ENCODE measurements at places on chromosomes 1 and 21.

GRCh38 chr1:110084227-110085078, 14.0 kb upstream of the ALX3 start:
- peak; percentile 19 for DNase-seq

DNA sequence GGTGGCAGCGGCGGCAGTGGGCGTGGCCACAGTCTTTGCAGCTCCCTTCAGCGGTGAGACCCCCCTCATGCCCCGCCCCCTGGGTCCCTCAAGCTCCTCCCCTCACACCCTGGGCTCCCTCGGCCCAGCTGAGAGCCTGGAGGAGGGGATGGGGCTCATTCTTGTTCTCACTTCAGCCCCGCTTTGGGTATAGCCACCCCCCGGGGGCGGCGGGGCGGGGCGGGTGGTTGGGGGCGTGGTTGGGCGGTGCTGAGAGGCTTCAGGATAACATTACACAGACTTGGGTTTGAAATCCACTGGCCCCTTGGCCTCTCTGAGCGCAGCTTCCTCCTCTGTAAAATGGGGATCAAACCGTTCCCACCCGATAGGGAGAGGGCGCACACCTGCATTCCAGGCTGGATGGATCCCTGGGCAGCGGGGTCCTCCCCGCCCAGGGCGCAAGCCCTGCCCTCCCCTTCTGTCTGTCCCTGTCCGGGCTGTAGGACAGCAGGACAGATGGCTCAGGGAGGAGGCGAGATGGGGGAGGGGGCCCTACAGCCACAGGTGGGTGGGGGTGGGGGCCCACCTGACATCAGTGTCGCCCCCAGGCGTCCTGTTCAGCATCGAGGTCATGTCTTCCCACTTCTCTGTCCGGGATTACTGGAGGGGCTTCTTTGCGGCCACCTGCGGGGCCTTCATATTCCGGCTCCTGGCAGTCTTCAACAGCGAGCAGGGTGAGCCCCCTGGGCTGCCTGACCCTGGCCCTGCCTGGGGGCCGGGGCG, 5.1 kb downstream of the CLCNKA start:
- DNase-seq, result no peak

GRCh38 chr1:5141750-5142149, 487.3 kb downstream of the AJAP1 start:
- DNase-seq, result no peak

- peak; percentile 83 for DNase-seq
Measured at GRCh38 chr1:33763406-33763805, 100.5 kb upstream of the HMGB4 start.

- peak; percentile 35 for DNase-seq
Measured at GRCh38 chr21:43716376-43717165, 2.4 kb upstream of the PDXK start.

DNA sequence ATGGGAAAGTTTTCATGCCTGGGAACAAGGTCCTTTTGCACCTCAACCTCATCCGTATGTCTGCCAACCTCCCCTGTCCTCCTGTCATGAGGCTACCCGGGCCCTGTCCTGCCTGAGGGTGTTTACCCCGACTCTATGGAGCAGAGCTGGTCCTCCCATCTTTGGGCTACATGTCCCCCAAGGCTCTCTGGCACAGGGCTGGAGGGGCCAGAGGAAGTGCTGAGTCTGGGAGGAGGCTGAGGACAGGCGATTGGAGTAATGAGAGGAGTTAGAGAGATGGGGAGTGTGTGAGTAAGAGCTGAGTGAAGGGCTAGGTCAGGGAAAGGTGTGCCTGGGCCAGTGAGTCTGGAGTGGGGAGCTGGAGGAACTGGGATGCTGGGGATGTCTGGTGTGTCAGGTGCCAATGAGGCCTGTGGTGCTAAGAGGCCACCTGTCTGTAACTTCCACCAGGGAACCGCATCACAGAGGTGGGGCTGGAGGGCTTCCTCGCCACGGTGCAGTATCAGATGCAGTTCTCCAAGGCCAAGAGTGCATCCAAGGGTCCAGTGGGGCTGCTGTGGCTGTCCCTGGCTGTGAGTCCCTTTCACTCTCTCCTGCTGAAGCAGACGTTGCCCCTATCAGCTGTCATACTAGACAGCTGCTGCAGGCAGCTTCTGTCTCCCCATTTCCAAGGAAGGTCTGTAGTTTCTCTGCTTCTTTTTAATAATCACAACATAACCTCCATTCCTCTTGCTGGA, 11.7 kb downstream of the LRRC71 start:
- no peak for DNase-seq

DNA sequence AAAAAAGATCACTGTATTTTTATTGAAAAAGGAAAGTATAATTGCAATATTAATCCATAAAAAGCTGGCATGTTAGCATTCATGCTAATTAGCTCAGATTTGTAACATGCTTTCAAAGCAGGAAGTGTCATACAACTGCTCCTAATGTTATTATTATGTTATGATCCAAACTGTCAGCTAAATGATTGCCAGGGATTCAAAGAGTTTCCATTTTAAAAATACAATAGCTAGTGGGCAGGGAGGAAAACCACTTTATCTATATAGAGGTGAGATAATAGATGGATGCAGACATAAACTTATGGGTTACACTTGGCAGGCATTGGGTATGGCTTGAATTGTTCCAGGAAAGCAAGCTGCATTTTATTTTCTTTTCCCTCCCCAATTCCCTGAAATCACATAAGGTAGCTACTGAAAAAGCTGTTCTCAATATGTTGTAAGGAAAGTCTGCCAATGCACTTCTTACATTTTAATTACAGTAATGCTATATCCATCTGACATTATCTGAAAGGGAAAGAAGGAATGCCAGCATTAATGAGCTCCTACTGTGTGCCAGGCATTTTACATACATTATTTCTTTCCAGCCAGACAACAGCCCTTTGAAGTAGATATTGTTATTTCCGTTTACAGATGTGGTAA, 9.8 kb upstream of the MYSM1 start:
- no peak for DNase-seq

DNA sequence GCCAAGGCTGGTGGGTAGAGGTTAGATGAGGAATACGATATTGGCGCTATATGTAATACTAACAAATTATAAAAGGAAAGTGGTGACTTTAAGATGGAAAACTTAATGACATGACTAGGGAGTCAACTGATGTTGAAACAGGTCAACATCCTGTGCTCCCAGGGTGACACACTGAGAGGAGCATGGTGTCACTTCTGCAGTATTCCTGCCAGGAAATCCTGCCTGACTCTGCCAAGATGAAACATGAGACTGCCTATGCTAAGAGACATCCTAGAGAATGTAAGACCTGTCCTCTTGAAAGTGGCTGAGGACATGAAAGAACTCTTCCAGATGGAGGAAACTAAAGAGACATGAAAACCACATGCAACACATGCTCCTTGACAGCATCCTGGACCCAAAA, 65.0 kb upstream of the KCND3 start:
- no peak for DNase-seq

DNA sequence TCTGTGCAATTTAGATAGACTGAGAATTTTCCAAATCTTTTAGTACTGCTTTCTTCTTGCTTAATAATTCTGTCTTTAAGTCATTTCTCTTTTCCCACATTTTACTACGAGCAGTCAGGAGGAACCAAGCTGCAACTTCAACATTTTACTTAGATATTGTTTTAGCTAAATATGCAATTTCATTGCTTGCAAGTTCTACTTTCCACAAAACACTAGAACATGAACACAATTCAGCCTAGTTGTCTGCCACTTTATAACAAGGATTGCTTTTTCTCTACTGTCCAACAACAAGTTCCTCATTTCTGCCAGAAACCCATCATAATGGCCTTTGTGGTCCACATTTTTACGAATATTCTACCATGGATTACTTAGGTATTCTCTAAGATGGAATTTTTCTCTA, 36.6 kb downstream of the SORT1 start:
- DNase-seq, result no peak

DNA sequence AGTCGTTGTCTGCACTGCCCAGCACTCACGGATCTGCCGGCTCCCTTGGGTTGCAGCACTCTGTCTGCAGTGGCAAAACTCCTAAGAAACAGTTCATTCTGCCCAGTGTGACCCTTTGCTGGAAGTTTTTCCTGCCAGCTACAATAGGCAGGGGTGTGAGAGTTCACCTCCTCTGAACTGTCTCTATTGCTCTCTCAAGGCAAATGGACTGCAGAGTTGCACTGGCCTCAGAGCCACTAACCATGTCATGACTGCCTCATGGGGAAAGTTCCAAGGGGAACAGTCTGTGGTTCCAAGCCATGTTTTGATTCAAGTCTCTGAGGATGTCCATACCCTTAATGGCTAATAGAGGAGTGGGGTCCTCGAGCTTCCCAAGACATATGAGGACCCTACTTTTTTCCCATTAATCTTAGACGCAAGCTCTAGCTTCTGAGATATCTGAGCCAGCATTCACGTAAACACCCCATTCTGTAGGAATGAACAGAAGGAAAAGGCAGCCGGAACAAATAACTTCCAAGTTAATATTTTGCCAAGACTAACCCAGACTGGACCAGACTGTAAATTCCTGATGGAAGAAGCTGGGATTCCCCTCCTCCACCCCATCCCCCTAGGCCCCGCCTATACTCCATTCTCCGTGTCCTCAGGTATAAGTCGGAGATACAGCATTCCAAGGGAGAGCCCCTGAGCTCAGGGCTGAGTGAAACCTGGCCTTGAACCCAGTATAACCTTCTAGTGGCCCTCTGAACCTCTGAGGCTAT, 93.8 kb upstream of the AKT3 start:
- DNase-seq, result no peak

GRCh38 chr1:17185485-17185860, 19.5 kb upstream of the PADI1 start:
- DNase-seq, result no peak

DNA sequence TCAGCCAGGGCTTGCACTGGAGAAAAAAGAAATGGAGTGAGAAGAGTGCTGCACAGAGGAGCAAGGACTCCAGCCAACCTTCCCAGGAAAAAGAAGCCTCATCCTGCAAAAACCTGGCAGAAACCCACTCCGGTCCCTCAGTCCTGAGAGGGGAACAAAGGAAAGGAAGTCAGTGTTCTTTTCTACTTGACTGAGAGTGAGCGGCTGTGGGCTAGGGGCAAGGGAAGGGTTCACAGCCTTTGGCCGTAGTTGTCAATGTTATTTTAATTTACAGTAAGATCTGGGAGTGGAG, 8.9 kb upstream of the GOLT1A start:
- DNase-seq, result no peak

GRCh38 chr1:6538956-6539355, 15.4 kb downstream of the NOL9 start:
- DNase-seq, result peak; percentile 53

- DNase-seq, result no peak
Measured at GRCh38 chr1:214384373-214385079, 103.6 kb downstream of the SMYD2 start.

DNA sequence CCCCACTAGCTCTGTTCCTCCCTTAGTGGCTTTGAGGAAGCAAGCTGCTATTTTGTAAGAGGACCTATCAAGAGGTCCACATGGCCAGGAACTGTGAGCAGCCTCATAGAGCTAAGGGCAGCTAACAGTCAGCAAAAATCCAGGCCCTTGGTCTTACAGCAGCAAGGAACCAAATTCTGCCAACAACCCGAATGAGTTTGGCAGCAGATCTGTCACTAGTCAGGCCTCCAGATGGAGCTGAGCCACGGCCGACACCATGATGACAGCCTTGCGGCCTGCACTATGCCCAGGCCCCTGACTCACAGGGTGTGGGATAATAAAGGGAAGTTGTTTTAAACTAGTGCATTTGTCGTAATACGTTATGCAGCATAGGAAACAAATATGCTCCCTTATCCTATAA, 28.0 kb upstream of the H3-3A start:
- DNase-seq, result peak; percentile 100

DNA sequence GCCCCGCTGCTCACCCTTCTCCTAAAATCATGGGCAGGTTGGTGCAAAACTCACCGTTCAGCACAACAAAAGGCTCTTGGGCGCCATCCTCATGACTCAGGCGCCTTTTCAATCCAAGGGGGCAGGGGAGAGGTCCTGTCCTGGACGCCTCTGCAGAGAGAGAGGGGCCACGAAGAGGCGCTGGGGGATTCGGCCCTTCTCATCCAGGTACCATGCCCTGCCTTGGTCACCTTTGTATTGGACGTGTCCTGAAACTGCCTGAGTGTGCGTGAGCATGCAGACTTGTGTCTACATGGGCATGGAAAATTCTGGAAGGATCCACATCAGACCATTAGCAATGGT, 53.5 kb downstream of the SLC37A1 start:
- no peak for DNase-seq

DNA sequence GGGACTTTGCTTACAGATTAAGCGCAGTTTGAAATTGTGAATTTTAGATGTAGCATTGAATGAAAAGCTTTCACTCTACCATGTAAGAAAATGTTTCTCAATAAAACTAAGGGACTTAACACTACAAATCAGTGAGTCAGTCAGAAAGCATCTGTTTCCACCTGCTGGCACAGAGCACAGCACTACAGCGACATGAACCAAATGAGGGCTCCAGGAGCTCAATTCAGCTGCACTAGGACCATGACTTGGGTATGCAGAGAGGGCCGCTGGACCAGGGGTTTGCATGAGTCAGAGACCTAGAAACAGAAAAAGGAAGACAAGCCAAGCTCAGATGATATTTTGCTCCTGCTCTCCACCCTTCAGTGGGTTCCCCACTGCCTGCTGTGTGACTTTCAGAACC, 5.2 kb downstream of the SUSD4 start:
- DNase-seq, result no peak

GRCh38 chr1:89088572-89088971, 23.6 kb upstream of the GBP1 start:
- no peak for DNase-seq

GRCh38 chr1:211588711-211589110, 9.8 kb upstream of the SLC30A1 start:
- DNase-seq, result no peak

GRCh38 chr1:51697166-51697565, 80.3 kb downstream of the OSBPL9 start:
- peak; percentile 35 for DNase-seq

GRCh38 chr1:159891275-159892157, 8.4 kb downstream of the CFAP45 start:
- DNase-seq, result peak; percentile 92

DNA sequence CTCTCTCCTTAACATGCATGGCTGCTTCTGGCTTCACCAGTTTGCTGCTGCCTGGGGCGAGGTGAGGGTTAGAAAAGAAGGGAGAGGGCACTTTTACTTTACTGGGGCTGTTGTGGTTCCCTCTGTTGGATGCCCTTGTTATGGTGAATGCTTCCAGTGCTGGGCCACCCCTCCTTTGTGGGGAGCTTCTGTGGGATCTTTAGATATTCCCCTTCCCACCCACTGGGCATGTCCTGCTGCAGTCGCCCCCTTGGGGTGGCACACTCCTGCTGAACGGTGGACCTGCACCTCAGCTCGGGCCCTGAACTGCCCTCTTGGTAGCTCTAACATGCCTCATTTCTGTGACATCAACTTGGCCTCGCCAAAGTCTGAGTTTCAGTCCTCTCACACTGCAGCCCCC, 6.0 kb downstream of the TNN start:
- DNase-seq, result no peak

DNA sequence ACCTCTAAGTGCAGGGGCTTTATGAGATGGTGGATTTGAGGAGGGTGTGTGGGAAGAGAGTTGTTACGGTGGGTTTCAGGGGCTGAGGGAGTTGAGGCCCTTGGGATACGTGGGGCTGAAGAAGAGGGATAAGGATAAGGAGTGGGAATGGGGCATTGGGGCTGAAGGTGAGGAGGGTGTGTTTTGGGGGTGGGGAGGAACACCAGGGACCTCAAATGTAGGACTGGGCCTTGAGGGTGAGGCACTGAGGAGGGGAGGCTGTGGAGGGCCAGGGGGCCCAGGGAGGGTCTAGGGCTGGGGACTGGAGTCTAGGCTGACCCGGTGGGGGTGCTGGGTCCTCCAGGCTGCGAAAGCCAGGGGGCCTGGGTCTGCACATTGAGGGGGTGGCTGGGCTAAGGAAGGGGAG, 1.2 kb upstream of the PLEKHM2 start:
- DNase-seq, result no peak

GRCh38 chr1:156176610-156177210, 17.2 kb upstream of the SLC25A44 start:
- DNase-seq, result no peak

All from fibroblast of mammary gland (primary cell).